ENCODE measurements at places on chromosomes 12 and 14. TPM values are rescaled to one million over a fixed set of nuclear protein-coding genes. Genes with fewer than 3 reads are reported as not detected.

The LRFN5 gene
- 1.3 TPM for total RNA-seq

The FOXN4 gene
- not detected for total RNA-seq

GRCh38 chr12:16118586-16118985 lies 158.9 kb downstream of the SLC15A5 start:
- DNase-seq = no peak

DNA sequence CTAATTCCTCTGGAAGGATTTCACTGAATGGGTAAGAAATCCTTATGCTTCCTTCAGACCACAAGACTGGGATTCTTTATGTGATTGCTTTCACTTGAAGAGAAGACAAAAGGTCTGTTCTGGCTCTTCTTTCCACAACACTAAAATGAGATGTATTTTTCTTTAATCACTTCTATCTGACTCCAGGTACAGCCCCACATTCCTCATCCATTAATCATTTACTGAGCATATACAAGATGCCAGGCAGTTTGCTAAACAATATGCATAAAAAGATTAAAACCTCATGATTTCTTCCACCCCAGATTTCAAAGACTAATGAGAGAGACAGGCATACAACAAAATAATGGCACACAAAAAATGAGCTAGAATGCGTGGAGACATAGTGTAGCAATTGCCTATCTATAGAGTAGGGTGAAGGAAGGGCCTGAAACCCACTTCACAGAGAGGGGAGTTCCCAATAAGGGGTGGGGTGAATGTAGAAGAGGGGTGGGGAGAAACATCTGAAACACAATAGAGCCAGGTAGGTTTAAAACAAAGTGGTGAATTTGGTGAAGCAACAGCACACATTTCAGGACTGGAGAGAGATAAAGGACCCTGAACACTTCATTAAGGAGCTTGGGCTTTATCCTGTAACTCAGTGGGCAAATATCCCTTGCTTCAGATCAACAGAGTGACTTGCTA lies 65.1 kb upstream of the PRB2 start:
- DNase-seq = no peak

DNA sequence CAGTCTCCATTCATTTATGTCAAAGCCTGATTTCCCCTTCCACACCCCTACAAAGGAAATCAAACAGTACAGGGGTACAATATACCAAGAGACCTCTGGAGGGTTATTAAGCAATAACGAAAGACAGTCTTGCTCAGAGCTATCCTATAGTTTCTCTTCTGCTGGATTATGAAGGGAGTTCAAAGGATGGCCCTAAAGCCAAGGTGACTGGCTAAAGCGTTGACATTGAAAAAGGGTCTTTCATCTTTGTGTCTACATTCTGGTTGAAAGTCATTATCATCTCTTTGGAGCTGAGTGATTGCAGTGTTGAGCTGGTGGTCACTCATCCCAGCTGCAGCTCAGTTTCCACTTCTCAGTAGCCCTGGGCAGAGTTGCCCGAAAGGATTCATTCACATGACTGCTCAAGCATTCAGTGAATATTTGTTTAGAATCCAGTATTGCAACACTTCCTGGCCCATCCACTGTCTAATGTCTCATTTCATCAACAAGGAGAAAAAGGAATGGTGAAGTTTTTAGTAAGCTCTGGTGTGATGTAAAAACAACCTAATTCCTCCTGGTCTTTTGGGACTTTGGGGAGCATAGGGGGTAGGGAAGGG lies 19.2 kb upstream of the TBX5 start:
- no peak for DNase-seq
